ENCODE measurements at places on chromosomes 4 and X.

- no peak for DNase-seq
Observed at GRCh38 chr4:70518716-70519115, 347 bp downstream of the AMTN start.

- no peak for DNase-seq
Observed at GRCh38 chrX:69555481-69556041, 51.4 kb downstream of the NALF2 start.

GRCh38 chrX:38882894-38883626 lies 81.8 kb downstream of the MID1IP1 start:
- no peak for DNase-seq

GRCh38 chr4:154490234-154490582 lies 1.4 kb downstream of the DCHS2 start:
- DNase-seq: no peak

GRCh38 chr4:126592088-126592487 lies 1040.7 kb upstream of the INTU start:
- no peak for DNase-seq

GRCh38 chr4:605702-606425 lies 19.5 kb upstream of the PDE6B start:
- no peak for DNase-seq

- no peak for DNase-seq
Observed at GRCh38 chrX:125998432-125998831, 167.7 kb downstream of the DCAF12L2 start.

GRCh38 chr4:12701384-12701783 lies 782.8 kb downstream of the RAB28 start:
- DNase-seq: no peak

DNA sequence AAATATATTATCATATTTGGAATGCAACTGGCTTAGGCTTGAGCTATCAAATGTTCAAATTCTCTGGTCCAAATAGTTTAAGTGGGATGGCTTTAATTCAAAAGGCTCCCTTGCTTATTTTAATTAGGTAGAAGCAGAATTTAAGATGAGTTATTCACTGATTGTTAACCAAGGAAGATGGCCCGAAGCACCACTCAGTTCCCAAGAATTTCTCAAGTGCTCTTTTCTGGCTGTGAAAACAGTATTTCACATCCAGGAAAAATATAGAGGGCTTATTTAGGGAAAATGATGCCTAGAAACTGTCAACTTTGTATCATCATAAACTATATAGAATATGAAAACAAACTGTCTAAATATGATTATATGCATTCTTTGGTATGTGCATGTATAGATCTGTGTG lies 246.5 kb upstream of the SFRP2 start:
- no peak for DNase-seq

GRCh38 chr4:121308328-121308663 lies 72.5 kb downstream of the QRFPR start:
- no peak for DNase-seq

GRCh38 chrX:135543924-135544323 lies 23.5 kb downstream of the INTS6L start:
- DNase-seq: no peak

DNA sequence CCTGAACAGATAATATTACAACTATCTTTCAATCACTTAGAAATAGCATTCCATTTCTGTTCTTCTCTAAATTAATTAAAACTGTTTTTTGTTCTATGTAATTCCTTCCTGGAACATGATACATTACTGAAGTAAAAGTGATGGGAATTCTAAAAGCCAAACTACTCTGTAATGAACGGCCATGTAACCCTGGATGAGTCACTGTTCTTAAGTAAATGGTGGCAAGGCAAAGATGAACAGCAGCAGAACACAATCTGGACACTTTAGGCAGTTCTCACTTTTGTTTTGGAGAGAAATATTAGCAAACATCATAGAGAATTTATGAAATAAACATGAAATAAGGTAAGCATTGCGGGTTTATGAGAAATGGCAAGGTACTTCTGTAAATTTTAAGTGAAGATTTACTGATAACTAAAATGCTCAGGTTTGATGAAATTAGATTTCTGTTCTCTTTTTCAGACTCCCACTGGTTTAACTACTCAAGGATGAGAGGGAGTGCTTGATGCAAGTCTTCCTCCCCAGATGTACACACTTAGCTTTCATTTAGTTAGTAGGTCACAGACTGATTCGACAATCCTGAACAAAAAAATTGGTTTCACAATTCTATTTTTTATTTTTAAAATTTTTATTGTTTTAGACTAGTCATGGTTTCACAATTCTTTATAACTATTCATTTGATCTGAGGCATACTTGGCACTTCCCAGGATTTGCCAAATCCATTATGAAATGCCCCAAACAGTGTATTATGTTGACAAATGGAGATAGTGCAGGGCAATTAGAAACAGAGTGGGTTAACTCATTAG lies 964 bp upstream of the GPR82 start:
- no peak for DNase-seq

DNA sequence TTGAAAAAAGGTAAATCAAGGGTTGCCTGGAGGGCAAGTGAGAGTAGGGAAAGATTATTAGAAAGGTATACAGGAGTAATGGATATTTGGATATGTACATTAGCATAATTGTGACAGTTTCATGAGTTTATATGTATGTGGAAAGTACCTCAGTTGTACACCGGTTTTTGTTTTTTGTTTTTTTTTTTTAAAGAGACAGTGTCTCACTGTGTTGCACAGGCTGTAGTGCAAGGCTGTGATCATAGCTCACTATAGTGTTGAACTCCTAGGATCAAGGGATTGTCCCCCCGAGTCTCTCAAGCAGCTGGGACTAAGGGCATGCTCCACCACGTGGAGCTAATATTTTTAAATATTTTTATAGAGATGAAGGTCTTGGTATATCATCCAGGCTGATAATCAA lies 15.3 kb upstream of the HPGD start:
- DNase-seq: no peak

- no peak for DNase-seq
Observed at GRCh38 chr4:13547485-13548041, 3.3 kb upstream of the NKX3-2 start.

DNA sequence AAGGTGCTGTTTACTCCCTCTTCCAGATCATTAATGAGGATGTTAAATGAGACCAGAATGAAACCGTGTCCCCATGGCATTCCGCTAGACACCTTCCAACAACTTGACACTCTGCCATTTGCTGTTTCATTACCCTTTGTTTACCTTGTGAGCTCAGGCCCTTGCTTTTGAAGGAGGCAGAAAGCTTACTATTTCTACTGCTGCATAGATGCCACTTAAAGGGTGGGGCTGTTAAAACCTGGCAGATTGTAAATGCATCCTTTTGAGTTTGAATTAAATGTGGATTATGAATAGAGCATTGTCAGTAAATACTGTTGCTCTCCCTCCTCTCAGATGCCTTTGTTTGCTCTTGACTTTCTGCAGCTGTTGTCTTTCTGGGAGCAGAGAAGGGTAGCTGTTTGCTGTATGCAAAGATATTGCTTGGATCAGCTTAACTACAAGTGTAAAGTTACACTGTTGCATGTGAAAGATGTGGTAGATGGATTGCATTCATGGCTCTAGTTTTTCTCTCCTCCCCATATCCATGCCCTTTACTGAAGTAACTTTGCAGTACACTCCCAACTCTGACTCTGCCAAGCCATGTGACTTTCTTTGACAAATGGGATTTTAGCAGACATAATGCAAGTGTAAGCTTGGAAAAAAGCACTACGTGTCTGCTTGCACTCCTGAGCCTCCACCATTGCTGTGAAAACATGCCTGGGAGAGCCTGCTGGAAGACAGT lies 75.0 kb upstream of the DHX15 start:
- no peak for DNase-seq

DNA sequence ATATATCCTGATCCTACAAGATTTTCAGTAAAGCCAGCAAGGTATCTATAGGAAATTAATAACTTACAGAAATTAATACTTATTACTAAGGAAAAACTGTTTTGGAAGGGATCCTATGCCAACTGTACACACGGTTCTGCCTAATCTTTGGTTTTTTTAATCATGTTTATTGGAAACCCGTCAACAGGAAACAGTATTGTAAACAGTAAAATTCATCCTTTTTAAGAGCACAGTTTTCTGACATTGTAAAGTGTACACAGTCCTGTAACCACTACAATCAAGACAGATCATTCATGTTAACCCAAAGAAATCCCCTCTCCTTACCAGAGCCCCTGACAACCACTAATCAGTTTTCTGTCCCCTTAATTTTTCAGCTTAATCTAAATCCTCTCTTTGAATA lies 9.9 kb downstream of the ABCG2 start:
- no peak for DNase-seq

DNA sequence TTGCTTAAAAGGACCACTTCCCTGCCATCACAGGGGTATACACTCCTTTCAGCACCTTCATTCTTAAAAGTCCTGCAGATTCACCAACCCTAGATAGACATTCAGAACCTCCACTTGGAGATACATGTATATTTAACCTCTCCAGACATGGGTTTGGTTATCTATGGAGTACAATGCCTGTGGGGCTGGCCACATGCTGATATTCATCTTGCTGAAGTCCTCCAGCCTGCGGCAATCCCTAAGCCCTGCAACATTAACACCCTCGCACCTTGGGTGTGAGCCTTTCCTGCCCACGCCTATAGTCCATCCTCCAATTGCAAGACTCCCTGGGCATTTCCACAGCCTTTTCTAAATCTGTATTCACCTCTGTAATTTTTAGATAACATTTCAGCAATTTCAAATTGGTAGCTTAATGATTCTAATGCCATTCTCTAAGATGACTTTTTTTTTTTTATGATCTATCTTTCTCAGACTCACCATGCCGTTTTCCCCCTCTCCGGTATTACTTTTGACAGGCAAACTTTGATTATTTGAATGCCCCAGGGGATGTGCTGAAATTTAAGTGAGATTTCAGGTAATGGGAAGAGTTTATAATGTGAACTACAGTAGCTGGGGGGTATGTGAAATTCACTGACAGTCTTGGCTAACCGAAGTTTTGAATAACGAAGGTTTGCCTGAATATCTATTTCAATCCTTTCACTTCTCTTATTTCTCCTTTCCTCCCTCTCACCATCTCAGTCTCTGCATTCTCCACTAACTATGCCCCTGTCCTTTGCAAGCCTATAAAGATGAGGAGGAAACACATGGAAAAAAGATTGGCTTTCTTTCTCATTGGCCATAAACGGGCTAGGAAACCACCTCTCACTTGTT lies 24.1 kb downstream of the CCDC149 start:
- no peak for DNase-seq

DNA sequence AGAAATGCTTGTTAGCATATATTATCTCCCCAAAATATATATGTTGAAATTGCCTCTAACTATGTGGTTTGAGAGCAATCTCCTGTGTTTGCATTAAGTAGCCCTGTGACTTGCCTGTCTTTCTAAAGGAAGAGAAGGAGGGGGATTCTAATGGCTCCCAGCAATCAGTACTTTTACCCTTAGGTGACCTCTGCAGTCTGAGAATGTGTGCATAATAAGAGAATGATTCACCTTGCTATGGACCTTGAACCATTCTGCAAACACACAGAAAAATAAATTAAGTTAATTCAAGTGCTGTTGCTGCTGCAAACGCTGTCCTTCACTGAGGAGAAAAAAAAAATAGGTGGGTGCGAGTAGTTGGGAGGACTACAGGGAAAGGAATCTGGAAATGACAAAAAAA lies 322.2 kb downstream of the IQCM start:
- no peak for DNase-seq

DNA sequence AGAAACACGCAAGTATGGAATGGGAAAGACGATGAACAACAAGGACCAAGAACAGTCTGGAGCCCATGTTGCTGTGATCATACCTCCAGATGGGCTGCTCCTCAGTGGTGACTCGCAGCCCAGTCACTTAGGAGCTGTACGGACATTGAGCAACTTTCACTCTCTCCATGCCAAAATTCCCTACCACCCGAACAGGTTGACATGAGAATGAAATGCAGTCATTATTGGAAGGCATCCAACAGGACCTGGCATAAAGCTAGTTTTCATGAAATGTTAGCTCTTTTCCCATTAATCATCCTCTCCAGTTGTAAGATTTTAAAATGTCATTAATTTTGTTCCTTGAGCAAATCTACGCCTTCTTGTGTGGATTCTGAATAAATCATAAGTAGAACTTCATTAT lies 82.7 kb upstream of the GPM6B start:
- DNase-seq: no peak

DNA sequence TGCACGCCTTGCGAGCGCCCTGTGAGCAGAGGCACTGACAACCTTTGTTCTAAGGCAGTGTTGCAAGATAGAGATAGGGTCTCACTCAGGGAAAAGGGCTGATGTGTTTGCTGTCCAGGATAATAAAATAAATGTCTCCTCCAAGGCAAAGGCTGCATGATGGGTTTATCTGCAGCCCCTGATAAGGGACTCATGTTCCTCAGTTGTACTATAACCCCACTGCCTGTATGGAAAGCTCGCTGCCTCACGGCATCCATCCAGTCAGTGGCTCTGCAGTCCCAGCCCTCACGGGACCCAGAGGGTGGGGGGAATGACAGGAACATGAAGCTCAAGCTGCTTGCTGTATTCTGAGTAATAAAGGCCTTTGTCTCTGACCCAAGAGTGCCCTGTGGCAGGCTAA lies 22.6 kb downstream of the BCLAF3 start:
- no peak for DNase-seq

DNA sequence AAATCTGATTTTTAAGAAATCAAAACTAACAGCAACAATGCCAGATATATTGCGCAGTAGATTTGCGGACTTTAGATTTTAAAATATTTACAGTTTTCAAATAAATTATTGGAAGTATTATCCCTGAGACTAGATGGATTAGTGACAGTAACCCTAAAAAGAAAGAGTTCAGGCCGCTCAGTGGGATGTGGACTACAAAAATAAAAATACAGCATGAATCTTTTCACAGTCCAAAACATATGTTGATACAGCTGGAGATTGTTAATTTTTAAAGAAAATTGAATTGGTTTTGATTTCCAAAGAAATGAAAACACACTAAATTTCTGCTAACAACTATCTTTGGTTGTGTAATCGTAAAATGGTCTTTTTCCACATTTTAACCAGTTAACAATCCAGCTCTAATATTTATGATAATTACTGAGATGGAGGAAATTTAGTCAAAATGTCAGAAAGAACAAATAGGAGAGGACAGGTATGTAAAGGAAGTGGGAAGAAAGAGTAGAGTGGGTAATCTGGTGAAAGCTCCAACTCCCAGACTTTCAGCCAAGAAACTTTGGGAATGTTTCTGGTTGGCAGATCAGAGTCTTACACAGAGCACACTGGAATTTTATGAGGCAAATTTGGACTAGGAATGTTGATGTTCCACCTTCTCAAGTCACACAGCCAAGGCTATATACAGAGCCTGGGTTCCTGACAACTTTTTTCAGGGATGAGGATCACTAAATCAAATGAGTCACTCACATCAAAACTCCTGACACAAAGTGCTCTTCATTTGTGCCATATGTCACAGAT lies 15.1 kb downstream of the C4orf36 start:
- no peak for DNase-seq

DNA sequence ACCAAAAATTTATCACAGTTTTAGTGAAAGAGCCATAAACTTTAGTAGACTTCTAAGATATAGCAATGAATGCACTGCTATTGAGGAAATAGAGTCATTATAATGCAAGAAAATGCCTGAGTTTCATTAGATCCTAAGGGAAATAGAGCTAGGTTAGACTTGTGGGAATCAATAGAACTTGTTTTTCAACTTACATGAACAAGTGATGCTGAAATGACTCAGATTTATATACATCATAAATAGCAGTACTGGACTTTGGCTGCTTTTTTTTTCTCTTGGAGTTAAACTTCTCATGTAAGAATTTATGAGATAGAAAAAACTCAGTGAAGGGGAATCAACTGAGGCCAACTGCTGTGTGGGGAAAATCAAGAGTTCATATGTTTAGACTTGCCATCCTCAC lies 216.5 kb upstream of the AADAT start:
- no peak for DNase-seq

All from activated CD8-positive, alpha-beta memory T cell treated with anti-CD3 and anti-CD28 coated beads for 4 hours (primary cell).